Smooth muscle cell of the brain vasculature (primary cell): ENCODE measurements at places on chromosomes 4 and X.

- no peak for DNase-seq
These were observed 16.5 kb downstream of the GAK start for GRCh38 chr4:915595-915994.

- DNase-seq, result no peak
These were observed 119.0 kb upstream of the HCCS start for GRCh38 chrX:10992110-10992509.

DNA sequence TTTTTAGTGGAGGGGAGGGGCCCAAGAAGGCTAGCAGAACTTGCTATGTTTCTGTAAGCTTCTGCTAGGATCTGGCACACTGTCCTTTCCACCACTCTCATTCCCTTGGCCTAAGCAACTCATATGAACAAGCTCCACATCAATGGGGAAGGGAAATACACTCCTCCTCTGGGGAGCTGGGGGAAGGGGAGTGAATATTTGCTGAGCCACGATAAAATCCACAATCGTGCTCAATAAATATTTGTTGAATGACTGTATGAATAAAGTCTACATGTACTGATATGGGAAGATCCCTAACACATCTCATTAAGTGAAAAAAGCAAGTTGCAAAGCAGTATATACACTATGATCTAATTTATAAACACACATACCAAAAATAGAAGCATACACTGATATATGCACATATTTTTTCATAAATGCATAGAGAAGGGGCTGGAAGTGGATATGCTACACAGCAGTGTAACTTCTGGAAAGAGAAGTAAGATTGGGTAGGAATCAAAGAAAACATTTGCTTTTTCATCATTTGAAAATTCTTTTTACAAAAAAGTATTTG, 95.8 kb upstream of the EFHC2 start:
- no peak for DNase-seq

DNA sequence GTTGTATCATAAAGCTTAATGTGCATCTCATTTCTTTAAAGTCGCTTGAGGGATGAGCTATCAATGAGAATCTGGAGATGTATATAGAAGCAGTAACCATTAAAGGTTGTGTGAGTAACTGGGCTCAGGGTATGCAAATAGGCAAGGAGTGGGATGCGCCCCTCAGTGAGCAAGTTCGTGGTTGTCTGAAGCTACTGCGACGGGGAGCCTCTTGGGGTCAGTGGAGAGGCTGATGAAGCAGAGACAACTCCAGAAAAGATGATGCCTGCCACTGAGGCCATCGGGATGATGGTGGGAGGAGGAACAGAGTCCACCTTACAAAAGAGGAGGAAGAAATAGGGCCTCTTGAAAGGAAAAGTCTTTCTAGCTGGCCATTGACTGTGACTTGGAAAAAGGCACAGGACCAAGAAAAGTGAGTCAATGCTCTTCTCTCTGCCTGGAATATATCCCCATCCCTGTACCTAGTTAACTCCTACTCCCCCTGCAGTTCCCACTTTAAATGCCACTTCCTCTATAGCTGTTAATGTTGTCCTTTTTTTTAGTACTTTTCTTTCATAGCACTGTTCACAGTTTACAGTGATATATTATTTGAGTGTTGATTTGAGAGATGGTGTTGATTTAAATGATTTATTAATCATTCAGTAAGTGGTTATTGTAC, 51.4 kb upstream of the LSM6 start:
- DNase-seq, result no peak

DNA sequence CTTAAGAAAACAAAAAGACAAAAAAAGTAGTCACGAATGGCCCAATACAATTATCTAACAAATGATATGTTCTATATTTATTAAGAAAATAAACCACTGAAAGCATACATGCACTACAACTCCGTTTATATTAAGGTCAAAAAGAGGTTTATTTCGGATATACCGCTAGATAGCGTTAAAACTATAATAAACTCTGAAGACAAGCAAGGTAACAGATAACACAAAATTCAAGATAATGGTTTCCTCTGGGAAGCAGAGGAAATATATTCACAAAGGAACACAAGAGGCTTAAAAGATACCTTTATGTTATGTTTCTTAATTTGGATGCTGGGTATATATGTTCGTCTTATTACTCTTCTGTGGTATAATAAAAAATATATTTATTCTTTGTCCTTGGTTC, 4.7 kb upstream of the FAM200B start:
- no peak for DNase-seq

DNA sequence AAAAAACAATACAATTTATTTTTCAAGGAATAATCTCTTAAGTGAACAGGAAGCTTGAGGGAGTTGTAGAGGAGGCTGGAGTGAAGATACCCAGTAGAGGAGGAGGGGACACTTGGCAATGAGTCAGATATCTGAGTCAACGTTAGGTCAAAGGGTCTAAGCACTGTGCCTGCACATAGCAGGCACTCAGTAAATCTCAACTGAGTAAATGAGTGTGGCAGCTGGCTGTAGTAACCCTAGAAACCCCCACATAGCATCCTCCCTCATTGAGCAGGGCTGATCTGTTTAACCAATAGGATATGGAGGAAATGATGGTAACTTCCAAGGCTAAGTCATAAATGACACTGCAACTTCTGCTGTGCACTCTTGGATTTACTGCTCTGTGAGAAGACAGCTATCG, 186.0 kb upstream of the FAM241A start:
- DNase-seq, result no peak

DNA sequence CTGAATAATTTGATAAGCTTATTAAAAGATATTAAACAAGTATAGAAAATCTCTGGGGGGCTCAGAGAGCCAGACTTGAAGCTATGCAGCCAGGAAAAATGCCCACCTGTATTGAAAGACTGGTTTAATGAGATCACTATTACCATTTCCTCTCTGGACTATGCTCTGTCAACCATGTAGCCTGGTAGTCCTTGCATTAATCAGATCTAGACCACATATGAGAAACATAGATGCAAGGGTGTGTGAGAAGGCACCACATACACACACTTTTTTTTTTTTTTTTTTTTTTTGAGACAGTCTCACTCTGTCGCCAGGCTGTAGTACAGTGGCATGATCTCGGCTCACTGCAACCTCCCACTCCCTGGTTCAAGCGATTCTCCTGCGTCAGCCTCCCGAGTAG, 75.9 kb upstream of the ATP8A1 start:
- DNase-seq, result no peak
